Right renal cortex interstitium (tissue), 3 donors: ENCODE measurements at places on chromosomes 12 and 14.
A peak's percentile ranks its signal among the peaks of the same experiment; 100 is the strongest.

- no peak for DNase-seq
These were observed 420.5 kb downstream of the ZFP36L1 start for GRCh38 chr14:68372368-68372767.

- no peak for DNase-seq
These were observed 9.4 kb upstream of the ABCC9 start for GRCh38 chr12:21950649-21951048.

DNA sequence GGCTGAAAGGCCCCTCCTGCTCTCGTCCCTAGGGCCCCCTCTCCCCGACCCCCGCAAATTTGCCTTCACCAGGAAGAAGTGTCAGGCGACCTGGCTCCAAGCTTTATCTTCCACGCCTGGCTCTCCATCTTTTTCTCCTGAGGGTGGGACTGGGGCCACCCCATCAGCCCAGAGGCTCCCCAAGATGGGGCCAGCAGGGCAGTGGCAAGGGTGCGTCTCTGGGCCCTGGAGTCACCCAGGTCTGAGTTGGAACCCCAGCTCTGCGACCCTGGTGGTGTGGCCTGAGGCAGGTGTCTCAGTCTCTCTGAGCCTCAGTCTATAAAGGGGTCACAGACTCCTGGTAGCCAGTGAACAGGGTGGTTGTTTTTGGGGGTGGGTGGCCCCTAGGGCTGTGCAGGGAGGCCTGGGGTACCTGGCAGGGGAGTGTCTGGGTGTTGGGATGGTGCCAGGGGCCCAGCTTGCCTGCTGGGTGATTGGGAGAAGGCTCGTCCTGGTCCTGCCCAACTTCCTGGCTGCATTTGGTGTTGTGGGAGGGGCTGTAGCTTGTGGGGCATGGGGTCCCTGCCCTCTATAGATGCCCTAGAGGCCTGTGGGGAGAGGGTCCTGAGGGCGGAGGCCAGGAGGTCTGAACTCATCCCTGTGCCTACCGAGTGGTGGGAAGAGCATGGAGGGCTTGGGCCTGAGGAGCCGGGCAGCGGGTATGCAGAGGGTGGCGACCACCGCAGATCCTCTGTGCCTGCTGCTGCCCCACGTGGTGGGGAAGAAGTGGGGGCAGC lies 7.6 kb downstream of the KIF26A start:
- DNase-seq, result no peak

DNA sequence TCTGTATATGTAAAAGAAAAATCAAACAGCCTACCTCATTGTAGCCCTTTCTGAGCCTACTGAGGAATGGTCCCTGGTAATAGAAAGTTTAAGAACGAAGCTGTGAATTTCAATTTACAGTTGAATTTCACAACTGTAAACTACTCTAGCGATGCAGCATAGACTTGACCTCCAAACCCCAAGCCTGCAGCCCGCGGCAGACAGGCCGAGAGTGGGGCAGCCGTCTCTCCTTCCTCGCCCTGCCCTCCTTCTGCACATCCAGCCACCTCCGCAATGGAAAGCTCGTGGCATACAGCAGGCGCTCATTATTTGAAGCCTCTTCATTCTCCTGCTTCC lies 15.3 kb downstream of the RNASE2 start:
- DNase-seq, result no peak

- no peak for DNase-seq
These were observed 17.3 kb upstream of the ZDHHC22 start for GRCh38 chr14:77158882-77159255.

DNA sequence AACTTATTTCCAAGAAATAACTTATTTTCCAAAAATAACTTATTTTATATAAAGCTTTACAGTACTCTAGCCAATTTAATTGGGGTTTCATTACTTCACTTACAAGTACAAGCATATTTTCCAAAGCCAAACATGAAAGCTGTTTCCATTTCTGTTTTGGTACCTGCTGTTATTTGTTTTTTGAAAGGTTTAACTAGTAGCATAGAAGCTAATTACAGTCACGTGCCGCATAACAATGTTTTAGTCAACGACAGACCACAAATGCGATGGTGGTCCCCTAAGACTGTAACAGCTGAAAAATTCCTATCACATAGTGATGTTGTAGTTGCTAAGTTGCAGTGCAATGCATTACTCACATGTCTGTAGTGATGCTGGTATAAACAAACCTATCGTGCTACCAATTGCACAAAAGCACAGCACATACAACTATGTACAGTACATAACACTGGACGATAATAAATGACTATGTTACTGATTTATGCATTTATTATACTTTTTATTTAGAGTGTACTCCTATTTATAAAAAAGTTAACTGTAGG lies 21.7 kb downstream of the PTPN21 start:
- DNase-seq, result no peak

DNA sequence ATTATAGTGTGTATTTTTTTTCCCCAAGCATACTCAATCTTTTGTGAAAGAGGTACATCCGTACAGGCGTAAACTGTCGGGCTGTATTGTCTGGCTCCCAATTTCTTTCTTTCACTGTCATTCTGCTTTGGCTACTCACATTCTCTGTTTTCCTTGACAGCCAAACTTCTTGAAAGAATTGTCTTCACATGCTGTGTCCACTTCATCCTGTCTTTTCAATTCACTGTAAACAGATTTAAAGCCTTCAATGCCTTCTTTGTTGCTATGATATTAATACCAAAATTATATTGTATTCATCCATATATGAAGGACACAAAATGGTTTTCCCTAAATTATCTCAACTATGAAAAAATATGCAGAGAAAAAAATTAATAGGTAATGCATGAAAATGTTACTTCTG lies 6.0 kb upstream of the ATP23 start:
- DNase-seq, result no peak

GRCh38 chr14:106044515-106044914 lies 518.1 kb downstream of the TMEM121 start:
- DNase-seq, result no peak

GRCh38 chr14:88823968-88824313 lies 510 bp upstream of the TTC8 start:
- no peak for DNase-seq

DNA sequence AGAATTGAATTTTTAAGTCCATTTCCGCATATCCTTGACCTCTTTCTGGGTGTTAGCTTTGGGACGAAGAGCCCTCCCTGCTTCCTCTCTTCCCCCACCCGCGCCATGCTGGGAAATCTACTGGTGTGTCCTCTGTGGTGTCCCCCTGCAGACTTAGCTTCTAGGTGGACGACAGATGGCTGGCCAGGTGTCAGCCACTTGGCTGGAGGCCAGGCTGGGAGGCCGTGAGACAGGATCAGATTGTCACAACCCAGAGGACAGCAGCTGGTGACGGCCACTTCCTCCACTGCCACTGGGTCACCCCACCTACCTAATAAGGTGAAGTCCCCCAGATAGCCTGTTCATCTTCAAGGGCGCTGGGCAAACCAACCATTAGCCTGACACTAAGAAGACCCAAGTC lies 13.3 kb upstream of the DTX1 start:
- no peak for DNase-seq

- DNase-seq, result peak; percentile 88
These were observed 24.6 kb downstream of the TPCN1 start for GRCh38 chr12:113245695-113246477.

- DNase-seq, result no peak
These were observed 8.0 kb upstream of the RASSF8 start for GRCh38 chr12:25950329-25951115.

- DNase-seq, result no peak
These were observed 256.5 kb upstream of the USP15 start for GRCh38 chr12:62003701-62004100.

DNA sequence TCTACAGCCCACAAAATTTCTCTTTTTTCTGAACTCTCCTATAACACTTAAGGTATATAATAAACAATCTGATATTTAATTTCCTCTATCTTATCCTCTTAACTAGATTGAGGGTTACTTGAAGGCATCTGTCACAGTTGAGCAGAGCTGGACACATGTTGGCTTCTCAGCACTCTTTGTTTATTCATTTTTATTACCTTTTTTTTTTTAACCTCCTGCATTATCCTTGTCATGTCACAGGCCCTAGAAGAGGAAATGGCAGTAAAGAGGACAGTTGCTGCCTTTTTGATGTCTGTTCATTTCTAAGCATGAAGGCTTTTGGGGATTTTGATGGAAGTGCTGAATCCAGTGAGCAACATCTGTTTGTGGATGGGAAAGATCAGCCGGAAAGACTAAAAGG lies 32.5 kb upstream of the EVL start:
- no peak for DNase-seq

DNA sequence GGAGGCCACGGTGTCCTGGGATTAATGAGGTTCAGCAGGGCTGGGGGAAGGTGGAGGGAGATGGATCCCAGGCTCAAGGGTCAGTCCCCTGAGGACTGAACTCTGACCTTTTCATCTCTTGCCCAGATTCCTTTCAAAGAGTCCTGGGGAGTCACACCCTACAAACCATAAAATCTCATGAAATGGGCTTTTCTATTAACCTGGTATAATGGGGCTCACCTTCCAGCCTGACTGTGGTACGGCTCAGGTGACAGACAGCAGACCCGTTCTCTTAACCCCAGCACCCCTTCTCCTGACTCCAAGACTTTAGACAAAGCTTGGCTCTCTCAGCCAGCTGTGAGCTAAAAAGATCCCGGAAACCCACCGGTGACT lies 268.2 kb downstream of the ADGRD1 start:
- DNase-seq, result no peak

DNA sequence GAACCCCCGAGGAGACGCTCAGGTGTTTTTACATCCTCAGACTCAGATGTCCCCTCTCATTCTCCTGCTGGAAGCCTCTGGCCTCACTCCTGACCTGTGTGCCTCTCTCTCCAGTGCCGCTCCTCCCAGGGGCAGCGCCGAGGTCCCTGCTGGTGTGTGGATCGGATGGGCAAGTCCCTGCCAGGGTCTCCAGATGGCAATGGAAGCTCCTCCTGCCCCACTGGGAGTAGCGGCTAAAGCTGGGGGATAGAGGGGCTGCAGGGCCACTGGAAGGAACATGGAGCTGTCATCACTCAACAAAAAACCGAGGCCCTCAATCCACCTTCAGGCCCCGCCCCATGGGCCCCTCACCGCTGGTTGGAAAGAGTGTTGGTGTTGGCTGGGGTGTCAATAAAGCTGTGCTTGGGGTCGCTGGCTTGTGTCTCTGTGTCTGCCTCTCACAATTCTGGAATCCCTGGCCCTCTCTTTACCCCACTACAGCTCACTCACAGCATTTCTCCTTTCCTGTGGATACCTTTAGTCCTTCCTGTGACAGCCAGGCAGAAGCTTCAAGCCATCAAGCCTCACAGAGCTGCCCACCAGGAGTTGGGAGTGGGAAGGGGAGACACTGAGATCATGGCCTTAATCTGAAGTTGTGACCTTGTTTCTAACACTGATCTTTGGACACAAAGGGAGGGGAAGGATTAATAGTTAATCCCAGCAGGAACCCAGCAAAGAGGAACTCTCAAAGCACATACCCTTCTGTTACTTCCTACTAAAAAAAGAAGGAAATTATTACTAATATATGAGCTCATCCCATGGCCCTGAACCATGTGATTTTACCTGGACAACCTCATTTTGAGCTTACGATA lies 1.1 kb upstream of the SOAT2 start:
- DNase-seq, result no peak

GRCh38 chr14:45526715-45527549 lies 273.9 kb upstream of the MIS18BP1 start:
- peak; percentile 4 for DNase-seq

- DNase-seq, result no peak
These were observed 41.8 kb downstream of the DGLUCY start for GRCh38 chr14:91155626-91156089.

- DNase-seq, result no peak
These were observed 181.9 kb downstream of the PAH start for GRCh38 chr12:102735104-102735503.

GRCh38 chr14:39423793-39424192 lies 8.4 kb downstream of the FBXO33 start:
- DNase-seq, result no peak

DNA sequence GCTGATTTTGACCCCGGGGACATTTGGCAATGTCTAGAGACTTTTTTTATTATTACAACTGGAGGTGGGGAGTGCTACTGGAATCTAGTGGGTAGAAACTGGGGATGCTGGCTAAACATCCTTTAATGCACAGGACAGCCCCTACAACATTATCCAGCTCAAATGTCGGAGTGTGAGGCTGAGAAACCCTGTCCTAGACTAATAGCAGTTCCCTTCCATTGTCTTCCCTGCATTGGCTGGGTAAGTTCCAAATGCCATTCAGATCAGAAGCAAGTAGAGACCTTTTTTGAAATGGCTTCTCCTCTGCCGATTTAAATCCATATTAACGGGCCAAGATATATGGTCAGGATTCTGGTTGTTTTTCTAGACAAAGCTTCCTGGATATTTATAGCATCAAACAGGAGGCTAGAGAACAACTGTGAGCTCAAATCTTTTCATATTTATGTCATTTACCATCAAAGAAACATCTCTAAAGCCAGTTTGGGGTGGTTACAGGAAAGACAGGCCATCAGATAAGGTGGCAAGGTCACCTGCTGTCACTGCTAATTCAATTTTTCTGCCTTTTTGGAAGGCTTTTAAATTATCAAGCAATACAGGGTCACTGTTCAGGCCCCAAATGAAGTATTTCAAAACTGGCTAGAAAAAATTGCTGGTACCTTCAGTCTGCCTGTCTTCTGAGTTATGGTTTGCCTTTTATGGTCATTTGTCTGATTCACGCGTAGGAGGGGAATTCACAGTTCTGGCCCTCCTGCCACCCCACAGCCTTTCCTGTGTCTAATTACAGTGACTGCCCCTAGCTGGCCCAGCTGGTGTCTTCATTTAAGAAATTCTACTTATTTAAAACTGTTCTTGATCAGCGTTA lies 20.1 kb upstream of the AKAP5 start:
- DNase-seq, result no peak

GRCh38 chr12:30970559-30971197 lies 44.1 kb downstream of the TSPAN11 start:
- DNase-seq, result peak; percentile 58
